ENCODE measurements at places on chromosomes 4 and X. TPM values are rescaled to one million over a fixed set of nuclear protein-coding genes. Genes with fewer than 3 reads are reported as not detected.

The PABPC1L2A gene
- not detected for total RNA-seq

The HTR2C gene
- total RNA-seq, result under 0.01 TPM

The MAGEB1 gene
- total RNA-seq, result not detected

The CFAP47 gene
- under 0.01 TPM for total RNA-seq

The SLC25A4 gene
- 10.5 TPM for total RNA-seq

The CXorf51A gene
- not detected for total RNA-seq

The ETDC gene
- not detected for total RNA-seq

The DCAF4L1 gene
- 0.09 TPM for total RNA-seq

The AVPR2 gene
- total RNA-seq, result not detected

The UTP14A gene
- 20.7 TPM for total RNA-seq

The NMU gene
- total RNA-seq, result not detected

The F8 gene
- 5.6 TPM for total RNA-seq

The PHEX gene
- 0.46 TPM for total RNA-seq

The GAGE12C gene
- not detected for total RNA-seq

The WDR17 gene
- 1.6 TPM for total RNA-seq

Data from smooth muscle cell of bladder (primary cell).